ENCODE measurements at places on chromosomes 13 and 19. TPM values are rescaled to one million over a fixed set of nuclear protein-coding genes. Genes with fewer than 3 reads are reported as not detected.

Gene ZNF433
- polyA plus RNA-seq, result 6.5 TPM

Gene DCT
- not detected for polyA plus RNA-seq

GRCh38 chr19:24140099-24140498 lies 53.1 kb downstream of the ZNF254 start:
- no peak overlapping the region for H3K4me3 ChIP-seq
- peaks cover 29% of the 10 kb centered on the region for H3K36me3 ChIP-seq
- H3K4me1 ChIP-seq, result no peaks in the 10 kb centered on the region

Gene ZNF28
- 59.5 TPM for polyA plus RNA-seq

Gene SBK2
- not detected for polyA plus RNA-seq

DNA sequence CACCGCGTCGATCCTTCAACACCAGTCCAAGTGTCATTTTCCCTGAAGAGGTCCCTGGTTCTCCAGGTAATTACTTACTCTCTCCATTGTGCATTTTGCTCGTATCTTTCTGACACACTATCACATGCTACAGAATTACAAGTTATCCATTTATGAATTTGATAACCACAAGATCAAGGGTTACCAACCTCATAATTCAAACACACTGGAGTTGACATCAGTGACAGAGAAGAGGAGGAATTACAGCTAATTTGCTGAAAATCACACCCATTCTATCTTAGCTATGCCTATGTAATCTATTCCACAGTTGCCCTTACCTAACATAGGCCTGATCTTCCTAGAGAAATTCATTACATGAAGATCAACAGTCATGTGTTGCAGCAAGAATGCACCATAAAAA lies 14.2 kb downstream of the ZC3H13 start:
- no peak overlapping the region for H3K4me3 ChIP-seq
- H3K27ac ChIP-seq, result no peak overlapping the region
- no peak for DNase-seq
- H3K36me3 ChIP-seq, result peaks cover 32% of the 10 kb centered on the region
- peaks cover 22% of the 10 kb centered on the region for H3K4me1 ChIP-seq
- no peaks in the 10 kb centered on the region for H3K27me3 ChIP-seq

GRCh38 chr13:48682436-48682835 lies 28.7 kb downstream of the CYSLTR2 start:
- no peak overlapping the region for H3K4me3 ChIP-seq
- H3K36me3 ChIP-seq, result no peaks in the 10 kb centered on the region
- no peak overlapping the region for H3K27ac ChIP-seq
- peaks cover 5% of the 10 kb centered on the region for H3K27me3 ChIP-seq

DNA sequence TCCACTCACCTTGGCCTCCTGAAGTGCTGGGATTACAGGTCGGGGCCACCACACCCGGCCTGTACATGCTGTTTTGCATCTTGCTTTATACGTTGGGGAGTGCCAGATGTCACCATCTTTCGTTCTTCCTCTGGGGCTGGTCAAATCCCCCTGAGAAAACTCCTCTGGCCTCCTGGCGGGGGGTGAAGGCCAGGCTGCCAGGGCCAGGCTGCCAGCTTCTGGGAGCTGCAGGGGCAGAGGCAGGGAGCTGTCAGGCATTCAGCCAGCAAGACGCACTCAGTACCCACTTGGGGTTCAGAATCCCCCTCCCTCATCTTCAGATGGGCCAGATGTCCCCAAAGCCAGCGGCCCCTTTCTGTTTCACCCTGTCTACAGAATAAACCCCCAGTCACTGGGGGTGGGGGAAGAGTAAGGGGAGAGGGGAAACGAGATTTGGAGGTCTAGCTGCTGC lies 16.1 kb downstream of the ZSWIM9 start:
- H3K4me1 ChIP-seq, result no peaks in the 10 kb centered on the region
- H3K36me3 ChIP-seq, result peaks cover 9% of the 10 kb centered on the region
- no peak overlapping the region for H3K27ac ChIP-seq
- no peak for DNase-seq
- H3K27me3 ChIP-seq, result peaks cover 3% of the 10 kb centered on the region
- no peak overlapping the region for H3K4me3 ChIP-seq

DNA sequence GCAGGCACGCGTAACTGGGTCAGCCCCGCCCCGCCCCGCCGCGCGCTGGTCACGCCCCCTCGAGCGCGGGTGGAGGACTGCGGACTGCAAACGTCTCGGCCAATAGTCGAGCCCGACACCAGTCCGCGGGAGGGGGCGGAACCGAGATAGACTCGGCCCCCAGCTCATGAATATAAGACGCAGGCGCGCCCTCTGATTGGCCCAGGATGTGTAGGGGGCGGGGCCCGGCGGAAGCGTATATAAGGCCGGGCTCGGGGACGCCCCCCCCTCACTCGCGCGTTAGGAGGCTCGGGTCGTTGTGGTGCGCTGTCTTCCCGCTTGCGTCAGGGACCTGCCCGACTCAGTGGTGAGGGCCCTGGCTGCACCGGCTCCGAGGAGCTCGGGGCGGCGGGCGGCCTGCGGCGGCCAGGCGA lies at the start of gene CIRBP:
Gene CIRBP, plus strand, starts transcription at position 268 of the 413 bp plus-strand sequence. CDS start 1,602 bp downstream, outside the sequence.
- H3K27ac ChIP-seq, result peak within 1 kb of the TSS; percentile 93
- peaks cover 32% of the 10 kb centered on the region for H3K27me3 ChIP-seq
- DNase-seq, result peak; percentile 100
- H3K4me3 ChIP-seq, result peak within 1 kb of the TSS; percentile 87
- peaks cover 31% of the 10 kb centered on the region for H3K36me3 ChIP-seq

GRCh38 chr13:110610955-110611595 lies 4.3 kb upstream of the NAXD start:
- H3K4me3 ChIP-seq, result peak overlapping the region; percentile 60
- no peak overlapping the region for H3K27ac ChIP-seq
- H3K36me3 ChIP-seq, result no peaks in the 10 kb centered on the region

DNA sequence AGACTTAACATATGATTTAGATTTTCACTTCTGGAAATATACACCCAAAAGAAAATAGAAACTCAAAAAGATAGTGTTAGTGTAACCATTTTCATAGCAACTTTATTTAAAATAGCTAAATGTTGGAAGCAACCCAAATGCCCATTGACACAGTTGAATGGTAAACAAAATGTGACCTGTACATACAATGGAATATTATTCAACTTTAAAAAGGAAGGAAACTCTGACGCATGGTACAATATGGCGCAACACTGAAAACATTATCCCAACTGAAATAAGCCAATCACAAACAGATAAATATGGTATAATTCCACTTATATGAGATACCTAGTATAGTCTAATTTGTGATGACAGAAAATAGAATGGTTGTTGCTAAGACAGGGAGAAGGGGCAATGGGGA lies 1456.1 kb upstream of the MIR17HG start:
- H3K4me1 ChIP-seq, result no peaks in the 10 kb centered on the region
- H3K27me3 ChIP-seq, result no peaks in the 10 kb centered on the region
- no peak overlapping the region for H3K27ac ChIP-seq
- no peaks in the 10 kb centered on the region for H3K36me3 ChIP-seq
- H3K4me3 ChIP-seq, result no peak overlapping the region
- DNase-seq, result no peak

Gene KCTD4
- polyA plus RNA-seq, result 0.20 TPM

Gene APOC4
- not detected for polyA plus RNA-seq

Gene KANK3
- polyA plus RNA-seq, result 4.8 TPM

- H3K27ac ChIP-seq, result no peak overlapping the region
- H3K36me3 ChIP-seq, result no peaks in the 10 kb centered on the region
- DNase-seq, result no peak
- H3K4me3 ChIP-seq, result no peak overlapping the region
These were observed 201.4 kb downstream of the FOXO1 start for GRCh38 chr13:40465015-40465390.

Data from immature natural killer cell (primary cell).